Spleen (tissue), 13 donors: ENCODE measurements at places on chromosomes 3 and 15. TPM values are rescaled to one million over a fixed set of nuclear protein-coding genes. Genes with fewer than 3 reads are reported as not detected.

GRCh38 chr3:19025441-19025840 is 122.9 kb upstream of the KCNH8 start:
- H3K27me3 ChIP-seq = no peaks in the 10 kb centered on the region
- no peak overlapping the region for H3K27ac ChIP-seq
- H3K4me3 ChIP-seq = no peak overlapping the region

DNA sequence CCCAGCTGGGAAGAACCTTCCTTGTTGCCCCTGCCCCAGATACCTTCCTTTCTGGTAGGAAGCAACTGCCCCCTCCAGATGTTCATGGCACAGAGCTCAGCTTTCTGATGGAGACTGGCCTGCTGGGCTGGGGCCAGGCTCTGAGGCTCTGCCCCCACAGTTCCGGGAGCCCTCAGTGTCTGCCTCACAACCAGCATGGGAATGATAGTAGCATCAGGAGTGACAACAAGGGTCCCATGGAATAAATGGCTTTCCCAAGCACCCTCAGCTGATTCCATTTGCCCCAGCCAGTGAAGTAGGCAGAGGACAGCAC is 65.6 kb upstream of the IQSEC1 start:
- no peaks in the 10 kb centered on the region for H3K36me3 ChIP-seq
- no peak overlapping the region for H3K4me3 ChIP-seq
- peak overlapping the region; percentile 2 for H3K27ac ChIP-seq
- H3K4me1 ChIP-seq = peaks cover 14% of the 10 kb centered on the region

DNA sequence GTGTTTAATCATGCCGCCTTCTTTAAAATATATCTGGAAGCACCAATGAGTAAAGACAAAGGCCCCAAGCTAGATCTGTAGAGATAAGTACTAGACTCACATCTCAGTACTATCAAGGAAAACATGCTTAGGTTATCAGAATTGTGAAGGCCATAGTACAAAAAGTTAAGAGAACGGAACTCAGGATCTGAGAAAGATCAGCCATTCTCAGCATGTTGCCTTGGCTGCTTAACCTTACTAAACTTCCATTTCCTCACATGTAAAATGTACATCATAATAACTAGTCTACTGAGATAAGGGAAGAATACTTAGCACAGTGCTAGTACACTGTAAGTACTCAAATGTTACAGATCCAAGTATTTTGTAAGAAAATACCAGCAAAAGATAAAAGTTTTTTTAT is 7.6 kb downstream of the DNAJC19 start:
- no peaks in the 10 kb centered on the region for H3K27me3 ChIP-seq
- DNase-seq = no peak
- no peak overlapping the region for H3K4me3 ChIP-seq

- no peaks in the 10 kb centered on the region for H3K4me1 ChIP-seq
- peaks cover 81% of the 10 kb centered on the region for H3K36me3 ChIP-seq
- H3K4me3 ChIP-seq = no peak overlapping the region
Observed at GRCh38 chr15:101397521-101398003, 91.9 kb downstream of the PCSK6 start.

- no peaks in the 10 kb centered on the region for H3K4me1 ChIP-seq
- H3K4me3 ChIP-seq = no peak overlapping the region
- H3K27ac ChIP-seq = no peak overlapping the region
- no peaks in the 10 kb centered on the region for H3K27me3 ChIP-seq
- no peaks in the 10 kb centered on the region for H3K36me3 ChIP-seq
- DNase-seq = no peak
Observed at GRCh38 chr3:146967783-146968182, 362.6 kb upstream of the PLSCR5 start.

GUCA1C gene
- not detected for total RNA-seq

- H3K4me1 ChIP-seq = no peaks in the 10 kb centered on the region
- no peaks in the 10 kb centered on the region for H3K27me3 ChIP-seq
- no peak overlapping the region for H3K4me3 ChIP-seq
Observed at GRCh38 chr15:77557564-77557963, 75.1 kb downstream of the LINGO1 start.

DNA sequence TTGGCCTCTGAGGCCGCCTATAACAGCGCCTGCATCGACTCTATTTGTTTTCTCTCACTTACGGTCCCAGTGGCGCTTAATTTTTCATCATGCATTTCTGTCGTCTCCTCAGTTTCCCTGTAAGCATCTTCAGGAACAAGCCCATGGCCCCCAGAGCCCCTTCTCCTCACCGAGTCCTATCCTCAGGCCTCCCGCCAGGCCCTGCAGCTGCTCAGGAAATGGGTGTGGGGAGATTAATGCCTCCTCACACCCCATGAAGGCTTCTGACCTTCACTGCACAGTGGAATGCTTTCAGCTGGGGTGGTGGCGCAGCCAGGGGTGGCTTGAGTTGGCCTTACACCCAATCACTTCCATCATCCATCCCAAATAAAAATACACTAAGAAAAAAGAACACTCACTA is 260.4 kb downstream of the FAM43A start:
- DNase-seq = no peak
- peaks cover 3% of the 10 kb centered on the region for H3K4me1 ChIP-seq
- H3K4me3 ChIP-seq = no peak overlapping the region
- no peaks in the 10 kb centered on the region for H3K27me3 ChIP-seq
- H3K36me3 ChIP-seq = no peaks in the 10 kb centered on the region
- no peak overlapping the region for H3K27ac ChIP-seq

DNA sequence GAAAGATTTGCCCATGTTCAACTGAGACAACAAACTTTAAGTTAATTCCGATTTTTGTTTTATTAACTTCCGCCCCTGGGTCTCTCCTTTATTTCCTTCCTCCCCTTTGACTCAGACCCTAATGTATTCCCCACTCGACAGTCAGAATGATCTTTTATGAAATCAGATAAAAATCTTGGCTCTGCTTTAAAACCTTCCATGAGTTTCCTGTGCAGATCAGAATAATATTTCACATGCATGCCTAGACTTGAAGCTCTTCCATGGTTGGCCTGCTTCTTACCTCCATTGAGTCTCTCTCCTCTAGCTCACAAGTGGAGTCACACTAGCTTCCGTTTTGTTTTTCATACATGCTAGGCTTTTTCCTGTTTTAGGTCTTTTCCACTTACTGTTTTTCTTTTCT is 116.8 kb upstream of the SPATA16 start:
- H3K36me3 ChIP-seq = no peaks in the 10 kb centered on the region
- H3K27me3 ChIP-seq = no peaks in the 10 kb centered on the region

DNA sequence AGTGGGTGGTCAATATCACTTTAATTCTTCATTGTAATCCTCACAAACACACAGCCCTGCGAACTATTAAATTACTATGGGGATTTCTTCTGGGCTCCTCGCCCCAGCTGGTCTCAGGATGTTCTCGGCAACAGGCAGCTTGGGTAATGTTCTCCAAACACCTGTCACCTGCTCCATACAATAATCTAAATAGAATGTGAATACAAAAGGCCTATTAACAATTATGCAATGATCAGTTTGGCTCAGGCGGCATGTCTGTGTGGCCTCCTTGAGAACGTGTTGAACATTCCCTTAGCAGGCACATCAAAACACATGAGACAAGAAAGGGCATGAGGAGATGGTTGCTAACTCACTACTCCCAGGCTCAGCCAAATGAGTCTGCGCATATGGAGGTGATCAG is 158.6 kb upstream of the KBTBD8 start:
- H3K36me3 ChIP-seq = no peaks in the 10 kb centered on the region
- H3K4me1 ChIP-seq = no peaks in the 10 kb centered on the region
- no peaks in the 10 kb centered on the region for H3K27me3 ChIP-seq
- H3K4me3 ChIP-seq = no peak overlapping the region
- DNase-seq = no peak

GRCh38 chr3:141544697-141545096 is 57.9 kb downstream of the RASA2 start:
- H3K4me1 ChIP-seq = peaks cover 26% of the 10 kb centered on the region
- H3K36me3 ChIP-seq = peaks cover 89% of the 10 kb centered on the region
- no peak for DNase-seq
- no peak overlapping the region for H3K4me3 ChIP-seq
- peak overlapping the region; percentile 64 for H3K27ac ChIP-seq
- no peaks in the 10 kb centered on the region for H3K27me3 ChIP-seq

DNA sequence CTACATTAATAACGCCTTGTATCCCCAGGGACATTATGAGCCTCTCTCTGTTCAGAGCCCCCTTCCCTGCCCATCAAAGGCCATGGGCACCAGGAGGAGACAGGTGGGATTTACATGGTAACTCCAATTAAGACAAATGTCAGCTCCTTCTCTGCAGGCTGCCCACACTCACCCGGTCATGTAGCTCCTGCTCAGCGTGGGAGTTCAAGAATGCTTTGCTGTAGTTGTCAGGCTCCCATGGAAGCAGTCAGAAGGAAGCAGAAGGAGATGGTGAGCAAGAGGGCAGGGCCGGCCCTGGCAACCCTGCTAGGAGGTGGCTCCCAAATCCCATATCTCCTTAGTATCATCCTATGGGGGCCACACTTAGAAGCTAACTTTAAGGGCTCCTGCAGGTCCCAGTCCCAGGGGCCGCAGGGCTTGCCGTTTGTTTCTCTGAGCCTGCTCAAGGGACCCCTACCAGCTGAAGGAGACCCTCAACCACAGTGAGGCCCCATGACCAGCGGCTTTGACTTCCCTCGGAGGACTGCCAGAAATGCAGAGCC is 218.4 kb upstream of the TLE3 start:
- H3K4me3 ChIP-seq = no peak overlapping the region
- H3K4me1 ChIP-seq = peaks cover 12% of the 10 kb centered on the region
- no peak for DNase-seq
- no peaks in the 10 kb centered on the region for H3K36me3 ChIP-seq
- no peak overlapping the region for H3K27ac ChIP-seq

OR5H6 gene
- total RNA-seq = not detected

- no peak for DNase-seq
- H3K4me3 ChIP-seq = no peak overlapping the region
- peaks cover 7% of the 10 kb centered on the region for H3K4me1 ChIP-seq
- H3K27ac ChIP-seq = no peak overlapping the region
Observed at GRCh38 chr3:13424865-13425617, 4.9 kb upstream of the NUP210 start.

C3orf20 gene
- total RNA-seq = 0.17 TPM

- no peak for DNase-seq
- no peak overlapping the region for H3K4me3 ChIP-seq
- H3K27me3 ChIP-seq = no peaks in the 10 kb centered on the region
- H3K4me1 ChIP-seq = peaks cover 33% of the 10 kb centered on the region
Observed at GRCh38 chr15:65580287-65580686, 30.6 kb downstream of the INTS14 start.

THBS1 gene
- 239 TPM for total RNA-seq

DNA sequence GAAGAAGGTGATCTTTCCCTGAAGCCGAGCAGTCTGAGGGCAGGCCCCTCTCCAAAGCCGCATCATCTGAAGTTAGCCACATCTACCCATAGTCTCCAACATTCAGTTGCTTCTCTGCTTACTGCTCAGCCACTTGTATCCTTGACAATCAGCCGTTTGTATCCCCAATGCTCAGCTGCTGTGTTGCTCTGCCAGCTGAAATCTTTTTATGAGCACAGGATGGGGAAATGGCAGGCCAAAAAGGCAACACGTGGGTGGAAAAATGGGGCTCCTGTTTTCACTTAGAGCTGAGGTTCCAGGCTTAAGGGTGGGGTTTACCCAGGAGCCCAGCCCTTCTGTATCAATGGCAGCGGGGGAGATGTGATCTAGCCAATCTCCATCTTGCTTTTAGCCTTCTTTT is 36.3 kb downstream of the METTL6 start:
- no peaks in the 10 kb centered on the region for H3K36me3 ChIP-seq
- no peak for DNase-seq
- no peaks in the 10 kb centered on the region for H3K27me3 ChIP-seq
- H3K27ac ChIP-seq = no peak overlapping the region
- H3K4me1 ChIP-seq = peaks cover 21% of the 10 kb centered on the region

MITF gene
- 7.3 TPM for total RNA-seq

DNA sequence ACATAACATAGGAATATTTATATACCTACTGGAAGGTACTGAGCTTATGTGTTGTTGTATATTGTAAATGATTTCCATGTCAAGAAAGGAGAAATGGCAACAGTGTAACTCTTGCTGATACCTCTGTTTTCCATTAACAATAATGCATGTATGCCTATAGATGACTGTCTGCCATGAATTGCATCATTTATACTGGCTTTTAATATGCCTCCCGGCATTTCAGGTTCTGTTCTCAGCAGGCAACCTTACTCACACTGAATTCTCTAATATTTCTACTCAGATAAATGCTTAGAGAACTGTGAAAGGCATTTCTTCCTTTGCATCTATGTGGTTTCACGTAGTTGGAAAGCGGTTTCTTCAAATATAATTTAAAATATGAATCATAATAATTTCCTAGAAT is 41.8 kb downstream of the LEKR1 start:
- no peak overlapping the region for H3K27ac ChIP-seq
- H3K36me3 ChIP-seq = no peaks in the 10 kb centered on the region
- DNase-seq = no peak
- no peaks in the 10 kb centered on the region for H3K4me1 ChIP-seq

DNA sequence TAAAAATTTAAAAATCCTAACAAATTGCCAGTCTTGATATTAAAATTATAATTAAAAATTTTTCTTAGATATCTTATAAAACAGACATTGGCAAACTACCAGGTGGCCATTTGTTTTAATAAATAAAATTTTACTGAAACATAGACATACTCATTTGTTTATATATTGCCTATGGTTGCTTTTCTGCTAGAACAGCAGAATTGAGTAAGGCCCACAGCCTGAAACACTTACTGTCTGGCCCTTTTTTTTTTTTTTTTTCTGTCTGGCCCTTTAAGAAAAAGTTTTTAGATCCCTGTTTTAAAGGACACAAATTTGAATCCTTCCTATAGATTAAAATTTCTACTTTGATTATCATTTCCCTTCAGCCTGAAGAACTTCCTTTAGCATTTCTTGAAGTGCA is 60.5 kb upstream of the CTDSPL2 start:
- H3K4me1 ChIP-seq = no peaks in the 10 kb centered on the region
- no peaks in the 10 kb centered on the region for H3K36me3 ChIP-seq
- no peak overlapping the region for H3K4me3 ChIP-seq

GRCh38 chr3:58586776-58587192 is 9.6 kb upstream of the FAM107A start:
- H3K4me3 ChIP-seq = no peak overlapping the region
- H3K4me1 ChIP-seq = peaks cover 4% of the 10 kb centered on the region
- DNase-seq = no peak
- no peak overlapping the region for H3K27ac ChIP-seq
- no peaks in the 10 kb centered on the region for H3K36me3 ChIP-seq
- H3K27me3 ChIP-seq = no peaks in the 10 kb centered on the region

TMEM108 gene
- total RNA-seq = 1.4 TPM

CLDN11 gene
- 10.7 TPM for total RNA-seq

GRCh38 chr3:146975032-146975431 is 369.9 kb upstream of the PLSCR5 start:
- H3K36me3 ChIP-seq = no peaks in the 10 kb centered on the region
- H3K27ac ChIP-seq = no peak overlapping the region

DNA sequence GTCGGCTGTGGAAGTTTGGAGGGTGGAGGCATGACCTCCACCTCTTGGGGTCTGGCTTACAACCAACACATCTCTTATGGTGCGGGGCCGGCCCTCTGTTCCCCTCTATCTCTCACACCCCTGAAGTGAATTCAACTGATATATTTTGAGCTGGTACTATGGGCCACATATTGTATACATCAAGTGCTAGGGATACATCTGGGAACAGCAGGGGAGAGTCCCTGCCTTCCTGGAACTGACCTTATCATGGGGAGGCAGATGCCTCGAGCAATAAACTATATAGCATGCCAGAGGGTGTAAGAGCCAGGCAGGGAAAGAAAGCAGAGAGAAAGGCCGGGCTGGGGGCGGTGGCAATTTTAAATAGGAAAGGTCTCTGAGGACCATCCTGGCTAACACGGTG is 60.4 kb upstream of the TRPM1 start:
- H3K36me3 ChIP-seq = no peaks in the 10 kb centered on the region
- no peak overlapping the region for H3K27ac ChIP-seq
- no peak overlapping the region for H3K4me3 ChIP-seq
- H3K27me3 ChIP-seq = no peaks in the 10 kb centered on the region
